GM12864 (cell line): ENCODE measurements at places on chromosomes 13 and 19.

DNA sequence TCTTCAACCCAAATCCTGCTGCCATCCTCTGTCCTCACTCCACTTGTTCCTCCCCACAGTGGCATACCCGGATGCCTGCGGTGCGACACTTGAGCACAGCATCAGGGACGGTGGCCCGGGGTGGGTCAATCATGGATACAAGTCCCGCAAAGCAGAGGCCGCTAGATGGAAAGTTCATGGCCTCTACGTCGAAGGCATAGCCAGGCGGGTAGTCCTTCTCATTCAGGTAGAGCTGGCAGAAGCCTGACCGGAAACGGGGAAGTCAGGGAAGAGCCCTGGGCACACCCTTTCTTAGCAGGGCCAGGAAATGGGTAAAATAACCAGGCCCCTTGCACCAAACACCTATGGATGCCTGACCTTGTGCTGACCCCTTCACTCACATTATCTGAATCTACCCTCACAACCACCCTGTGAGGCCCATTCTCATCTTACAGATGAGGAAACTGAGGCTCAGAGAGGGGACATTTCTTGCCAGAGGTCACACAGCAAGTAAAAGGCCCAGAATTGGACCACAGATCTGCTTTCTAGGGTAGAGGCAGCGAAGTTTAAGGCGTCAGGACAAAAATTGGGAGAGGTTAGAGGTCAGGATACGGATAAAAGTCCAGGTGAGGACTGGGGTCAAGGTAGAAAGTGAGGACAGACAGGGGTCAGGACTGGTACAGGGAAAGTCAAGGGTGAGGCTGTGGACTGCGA is 6.5 kb downstream of the ATP4A start:
- no peak for DNase-seq

DNA sequence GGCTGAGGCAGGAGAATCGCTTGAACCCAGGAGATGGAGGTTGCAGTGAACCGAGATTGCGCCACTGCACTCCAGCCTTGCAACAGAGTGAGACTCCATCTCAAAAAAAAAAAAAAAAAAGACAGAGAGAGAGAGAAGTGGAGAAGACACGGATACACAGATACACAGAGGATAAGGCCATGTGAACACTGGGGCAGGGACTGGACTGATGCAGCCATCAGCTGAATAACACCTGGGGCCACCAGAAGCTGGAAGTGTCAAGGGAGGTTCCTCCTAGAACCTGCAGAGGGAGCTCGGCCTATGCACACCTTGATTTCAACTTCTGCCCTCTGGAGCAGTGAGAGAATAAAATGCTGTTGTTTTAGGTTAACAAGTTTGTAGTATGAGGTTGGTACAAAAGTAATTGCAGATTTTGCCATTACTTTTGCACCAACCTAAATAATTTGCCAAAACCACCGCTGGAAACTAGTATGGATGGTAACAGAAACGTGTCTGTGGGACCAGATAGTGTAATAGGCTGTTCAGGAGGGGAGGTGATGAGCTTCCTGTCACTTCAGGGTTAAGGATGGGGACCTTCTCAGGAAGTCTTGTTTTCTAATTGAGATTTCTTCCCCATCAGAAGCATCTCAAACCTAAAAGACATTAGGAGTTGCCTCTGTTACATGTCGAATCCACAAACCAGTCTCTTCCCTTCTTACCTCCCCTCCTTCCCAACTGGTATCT is 36.4 kb upstream of the IGSF23 start:
- no peak for DNase-seq

GRCh38 chr19:17393914-17394313 is at the start of gene CCDC194:
CCDC194 (minus strand) TSS chr19:17394196; CDS start chr19:17394158, 38 bp downstream.
- no peak for DNase-seq

DNA sequence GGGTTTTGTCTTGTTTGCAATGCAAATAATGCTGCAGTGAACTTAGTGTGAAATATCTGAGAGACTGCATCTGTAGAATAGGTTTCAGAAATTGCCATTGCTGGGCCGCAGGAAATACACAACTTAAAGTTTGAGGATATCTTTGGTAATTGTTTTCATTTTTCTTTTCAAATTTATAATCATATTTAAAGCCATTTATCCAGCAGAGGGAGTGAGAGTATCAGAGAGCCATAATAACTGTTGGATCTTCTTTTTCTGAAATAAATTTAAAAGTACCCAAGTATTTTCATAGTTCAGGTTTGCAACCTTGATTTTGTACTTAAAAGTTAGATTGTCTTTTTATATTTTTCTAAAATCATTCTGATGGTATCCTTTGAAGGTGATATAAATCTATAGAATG is 99.4 kb downstream of the ZMYM2 start:
- no peak for DNase-seq

DNA sequence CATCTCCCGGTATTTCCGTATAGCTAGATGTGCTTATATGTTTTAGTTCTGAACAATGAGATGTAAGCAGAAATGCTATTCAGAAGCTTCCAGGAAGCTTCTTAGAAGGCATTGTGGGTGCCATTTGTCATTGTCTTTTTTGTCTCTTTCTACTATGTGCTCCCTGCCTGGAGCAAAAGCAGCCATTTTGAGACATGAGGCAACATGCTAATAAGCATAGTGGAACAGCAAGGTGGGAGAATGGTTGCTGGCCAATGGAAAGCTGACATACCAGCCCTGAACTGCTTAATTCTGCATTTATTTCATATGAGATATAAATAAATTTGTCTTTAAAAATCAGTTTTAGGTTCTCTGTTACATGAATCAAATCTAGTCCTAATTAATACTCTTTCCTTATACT is 299.7 kb downstream of the LMO7 start:
- no peak for DNase-seq

DNA sequence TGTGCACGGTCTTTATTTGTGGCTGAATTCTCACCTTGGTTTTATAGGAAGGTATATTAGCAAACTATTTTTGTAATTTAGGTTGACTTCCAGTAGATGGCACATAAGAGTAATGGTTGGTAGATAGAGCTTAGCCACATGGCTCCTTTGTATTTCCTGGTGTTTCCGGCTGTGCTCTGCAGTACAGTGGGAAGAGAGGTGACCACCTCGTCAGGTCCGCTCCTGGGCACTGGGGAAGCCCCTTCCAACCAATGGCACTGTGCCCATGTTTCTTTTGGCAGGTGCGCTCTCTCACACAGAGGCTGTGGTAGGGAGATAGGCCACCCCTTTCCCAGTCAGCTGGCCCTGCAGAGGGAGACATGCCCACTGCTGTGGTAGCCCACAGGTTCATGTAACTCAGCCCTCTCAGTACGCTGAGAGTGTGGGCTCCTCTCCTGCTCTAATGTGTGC is 74.3 kb upstream of the ATP12A start:
- no peak for DNase-seq

GRCh38 chr19:17860993-17861360 is 1.3 kb downstream of the RPL18A start:
- DNase-seq: no peak

GRCh38 chr19:1351381-1351851 is 32.3 kb upstream of the NDUFS7 start:
- no peak for DNase-seq

DNA sequence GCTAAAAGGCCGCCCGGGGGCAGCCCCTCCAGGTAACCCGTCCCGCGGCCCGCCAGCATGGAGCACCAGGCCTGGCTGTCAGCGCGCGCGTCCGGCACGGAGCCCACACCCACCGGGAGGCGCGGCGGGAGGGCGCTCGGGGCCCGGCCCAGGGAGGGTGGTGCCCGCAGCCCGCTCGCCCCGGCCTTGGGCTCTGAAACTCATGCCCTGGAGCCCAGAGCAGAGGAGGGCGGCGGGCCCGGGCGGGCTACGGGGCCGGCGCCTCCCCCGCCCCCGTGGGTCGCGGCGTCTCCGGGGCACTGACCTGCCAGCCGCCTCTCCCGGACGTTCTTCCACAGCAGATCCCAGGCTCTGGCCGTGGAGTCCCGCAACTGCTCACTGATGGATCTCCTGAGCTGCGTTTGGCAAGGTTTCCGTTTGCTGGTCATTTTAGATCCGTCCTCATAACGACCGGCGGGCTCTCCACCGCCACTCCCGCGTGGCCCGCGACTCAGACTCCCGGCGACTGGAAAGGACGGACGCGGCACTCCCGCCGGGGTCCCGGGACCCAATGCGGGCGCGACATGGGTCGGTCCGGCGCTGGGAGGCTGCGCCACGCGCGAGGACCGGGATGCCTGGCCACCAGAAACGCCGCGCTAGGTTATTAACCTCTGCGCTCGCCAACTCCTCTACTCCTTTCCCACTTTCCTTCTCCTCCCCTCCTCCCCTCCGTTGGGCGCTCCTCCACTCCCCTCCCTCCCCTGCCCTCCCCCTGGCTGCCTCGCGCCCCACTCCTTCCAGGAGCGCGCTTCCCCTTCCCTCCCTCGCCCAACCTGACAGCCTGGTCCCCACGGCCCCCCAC is 64.7 kb upstream of the STARD13 start:
- DNase-seq: no peak

GRCh38 chr19:46848389-46848788 is 2.3 kb downstream of the AP2S1 start:
- DNase-seq: no peak

DNA sequence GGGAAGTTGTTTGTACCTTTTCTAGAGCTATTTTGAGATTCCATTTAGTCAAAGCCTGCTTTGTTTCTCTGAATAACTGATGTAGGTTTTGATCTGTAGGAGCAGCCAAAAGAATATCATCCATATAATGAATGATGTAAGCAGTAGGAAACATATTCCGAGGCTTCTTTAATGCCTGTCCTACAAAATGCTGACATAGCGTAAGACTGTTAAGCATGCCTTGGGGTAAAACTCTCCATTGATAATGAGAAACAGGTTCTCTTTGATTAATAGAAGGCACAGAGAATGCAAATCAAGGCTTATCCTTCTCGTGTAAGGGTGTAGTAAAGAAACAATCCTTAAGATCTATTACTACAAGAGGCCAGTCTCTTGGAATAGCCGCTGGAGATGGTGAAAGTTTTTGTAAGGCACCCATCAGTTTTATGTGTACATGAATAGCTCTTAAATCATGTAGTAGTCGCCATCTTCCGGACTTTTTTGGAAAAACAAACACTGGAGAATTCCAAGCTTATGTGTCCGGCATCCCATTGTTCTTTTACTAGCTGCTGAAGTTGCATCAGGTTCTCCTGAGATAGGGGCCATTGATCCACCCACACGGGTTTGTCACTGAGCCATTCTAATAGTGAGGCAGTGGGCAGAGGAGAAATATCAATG is 13.5 kb downstream of the FPR3 start:
- DNase-seq: no peak

- DNase-seq: no peak
Observed at GRCh38 chr19:23222998-23223652, 27.1 kb downstream of the ZNF724 start.

DNA sequence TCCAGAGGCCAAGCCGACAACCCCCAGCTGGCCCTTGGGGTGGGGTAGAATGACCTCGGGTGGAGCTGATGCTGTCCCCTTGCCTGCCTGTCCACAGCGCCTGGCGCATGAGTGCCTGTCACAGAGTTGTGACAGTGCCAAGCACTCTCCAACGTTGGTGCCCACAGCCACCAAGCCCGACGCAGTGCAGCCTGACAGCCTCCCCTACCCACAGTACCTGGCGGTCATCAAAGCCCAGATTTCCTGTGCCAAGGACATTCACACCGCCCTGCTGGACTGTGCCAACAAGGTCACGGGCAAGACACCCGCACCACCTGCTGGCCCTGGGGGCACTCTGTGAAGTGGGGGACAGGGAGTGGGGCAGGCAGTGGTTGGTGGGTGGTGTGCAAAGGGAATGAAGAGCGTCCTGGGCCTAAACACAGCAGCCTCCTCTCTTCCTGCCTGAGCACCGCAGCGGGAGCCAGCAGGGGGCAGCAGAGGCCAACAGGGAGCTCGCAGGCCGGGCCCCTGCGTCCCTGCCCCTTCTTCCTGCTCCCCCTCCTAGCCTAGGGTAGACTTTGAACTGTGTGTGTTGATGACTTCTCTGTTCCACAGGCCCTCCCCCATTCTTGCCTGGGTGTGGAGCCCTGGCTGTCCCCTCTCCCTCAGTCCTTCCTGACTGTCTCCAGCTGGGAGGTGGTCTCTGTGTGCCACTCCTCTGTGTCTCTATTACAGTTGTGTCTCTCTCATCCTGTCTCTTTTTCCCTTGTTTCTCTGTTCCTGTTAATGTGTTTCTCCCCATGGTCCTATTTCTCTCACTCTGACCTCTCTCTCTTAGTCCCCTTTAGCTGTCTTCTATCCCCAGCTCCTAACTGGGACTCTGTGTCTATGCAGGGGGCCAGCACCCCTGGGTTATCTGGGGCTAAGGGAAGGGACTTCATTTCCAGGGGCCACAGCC is 6.5 kb downstream of the MED29 start:
- DNase-seq: no peak

GRCh38 chr13:24004971-24005370 is 107.7 kb upstream of the C1QTNF9B start:
- no peak for DNase-seq

DNA sequence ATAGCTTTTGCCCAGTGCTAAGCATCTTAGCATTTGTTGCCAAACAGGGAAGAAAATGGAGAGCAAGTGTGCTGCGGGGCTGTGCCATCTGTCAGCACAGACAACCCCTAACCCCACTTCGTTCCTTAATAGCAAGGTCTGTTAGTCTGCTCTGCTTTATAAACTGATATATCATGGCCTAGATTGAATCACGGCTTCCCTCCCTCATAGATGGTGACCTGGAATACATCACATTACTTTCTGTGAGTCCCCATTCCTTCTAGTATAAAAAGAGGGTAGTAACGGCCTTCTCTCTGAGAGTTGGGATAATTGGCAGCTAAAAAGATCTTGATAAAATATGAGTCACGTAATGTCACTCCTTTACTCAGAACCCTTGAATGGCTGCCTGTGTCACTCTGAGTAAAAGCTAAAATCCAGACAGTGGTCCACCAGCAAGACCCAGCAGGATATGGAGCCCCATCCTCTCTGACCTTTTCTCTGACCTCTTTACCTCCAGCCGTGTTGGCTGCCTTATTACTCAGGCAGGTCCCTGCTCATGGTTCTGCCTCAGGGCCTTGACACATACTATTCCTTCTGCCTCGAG is 151.7 kb downstream of the DLEU7 start:
- no peak for DNase-seq

- DNase-seq: no peak
Observed at GRCh38 chr13:59230484-59231264, 933.1 kb downstream of the DIAPH3 start.

DNA sequence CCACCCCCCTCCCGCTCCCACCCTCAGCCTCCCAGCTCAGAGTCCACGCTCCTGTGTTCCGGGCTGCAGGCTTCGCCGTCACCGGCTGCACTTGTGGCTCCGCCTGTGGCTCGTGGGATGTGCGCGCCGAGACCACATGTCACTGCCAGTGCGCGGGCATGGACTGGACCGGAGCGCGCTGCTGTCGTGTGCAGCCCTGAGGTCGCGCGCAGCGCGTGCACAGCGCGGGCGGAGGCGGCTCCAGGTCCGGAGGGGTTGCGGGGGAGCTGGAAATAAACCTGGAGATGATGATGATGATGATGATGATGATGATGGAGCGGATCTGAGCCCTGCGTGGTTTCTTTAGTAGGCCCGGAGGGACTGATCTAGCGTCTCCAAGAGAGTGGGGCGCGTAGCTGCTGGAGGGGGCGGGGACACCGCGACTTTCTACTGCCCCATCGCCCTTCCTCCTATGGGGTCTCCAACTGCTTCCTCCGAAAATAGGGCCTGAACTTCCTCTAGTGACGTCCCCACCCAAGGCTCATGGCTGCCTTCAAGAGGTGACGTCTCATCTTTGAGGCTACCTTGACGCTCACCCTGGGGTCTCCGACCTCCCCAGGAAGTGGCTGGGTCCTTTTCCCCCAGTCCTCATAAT is 1.4 kb downstream of the RETN start:
- no peak for DNase-seq
